Activated CD4-positive, alpha-beta T cell treated with anti-CD3 and anti-CD28 coated beads for 24 hours (primary cell): ENCODE measurements at places on chromosomes 5 and 9.

DNA sequence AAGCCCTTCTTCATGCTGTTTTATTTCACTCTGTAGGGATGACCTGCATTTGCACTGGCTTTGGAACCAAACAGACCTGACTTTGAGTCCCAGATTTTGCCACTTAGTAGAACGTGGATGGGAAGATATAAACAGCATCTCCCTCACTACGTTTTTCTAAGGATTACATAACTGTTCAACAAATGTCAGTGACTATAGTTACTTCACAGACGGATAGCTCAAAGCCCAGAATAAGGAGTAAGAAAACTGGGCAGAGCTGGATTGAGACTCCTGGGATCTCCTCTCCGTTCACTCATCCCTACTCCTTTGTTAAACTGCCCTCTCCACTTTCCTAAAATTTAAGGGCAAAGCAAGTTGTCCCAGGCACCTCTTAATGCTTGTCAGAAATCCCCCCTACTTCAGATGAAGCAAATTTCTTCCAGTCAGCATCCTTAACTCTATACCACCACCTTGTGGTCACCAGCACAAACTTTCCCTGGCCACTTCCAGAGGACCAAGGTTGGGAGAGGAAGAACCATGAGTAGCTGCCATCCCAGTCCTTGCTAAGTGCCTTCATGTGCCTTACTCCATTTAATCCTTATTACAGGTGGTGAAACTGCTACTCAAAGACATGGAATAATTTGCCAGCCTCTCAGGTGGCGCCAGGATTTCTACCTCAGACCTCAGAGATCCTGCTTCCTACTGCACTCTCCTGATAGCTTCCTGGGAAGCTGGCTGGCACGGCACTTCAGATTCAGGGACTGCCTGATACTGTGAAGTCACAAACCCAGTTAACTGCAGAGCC lies 38.4 kb downstream of the EGR1 start:
- no peak for DNase-seq

DNA sequence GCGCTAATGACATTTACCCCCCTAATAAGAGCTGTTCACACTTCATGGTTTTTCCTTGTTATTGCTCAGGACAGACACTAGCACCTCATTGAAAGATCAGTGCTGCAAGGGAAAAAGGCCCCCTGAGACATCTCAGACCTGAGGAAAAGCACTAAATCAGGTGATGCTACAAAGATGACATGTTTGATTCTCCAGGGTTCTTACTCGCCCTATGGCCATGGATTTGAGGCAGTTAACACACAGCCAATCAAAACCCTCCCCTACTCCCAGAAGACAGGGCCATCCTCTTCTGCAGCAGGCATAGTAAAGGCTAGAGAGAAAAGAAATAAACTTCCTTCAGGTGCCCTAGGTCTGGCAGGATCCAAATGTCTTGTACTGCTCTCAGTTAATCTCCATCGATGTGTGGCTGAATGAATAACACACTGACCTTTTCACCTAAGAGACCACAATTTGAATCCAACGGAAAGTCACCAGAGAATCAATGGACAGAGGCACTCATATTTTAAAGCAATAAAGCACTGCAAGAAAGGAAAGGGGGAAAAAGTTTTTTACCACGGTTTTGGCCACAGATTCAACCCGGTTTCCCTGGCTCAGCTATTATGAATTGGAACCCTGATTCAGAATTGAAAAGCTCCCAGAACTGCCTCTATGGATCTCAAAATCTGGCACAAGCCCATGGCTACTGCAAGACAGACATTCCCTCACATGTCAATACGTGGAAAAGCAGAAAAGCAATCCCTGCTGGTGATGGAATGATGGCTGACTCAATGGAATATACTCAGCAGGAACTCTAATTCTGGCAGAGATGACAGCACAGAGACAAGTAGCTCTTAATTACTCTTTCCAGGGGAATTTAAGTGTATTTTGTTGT lies 329.5 kb downstream of the BNC2 start:
- DNase-seq: no peak

- DNase-seq: no peak
These were observed 192.9 kb upstream of the HMHB1 start for GRCh38 chr5:143619040-143619439.

DNA sequence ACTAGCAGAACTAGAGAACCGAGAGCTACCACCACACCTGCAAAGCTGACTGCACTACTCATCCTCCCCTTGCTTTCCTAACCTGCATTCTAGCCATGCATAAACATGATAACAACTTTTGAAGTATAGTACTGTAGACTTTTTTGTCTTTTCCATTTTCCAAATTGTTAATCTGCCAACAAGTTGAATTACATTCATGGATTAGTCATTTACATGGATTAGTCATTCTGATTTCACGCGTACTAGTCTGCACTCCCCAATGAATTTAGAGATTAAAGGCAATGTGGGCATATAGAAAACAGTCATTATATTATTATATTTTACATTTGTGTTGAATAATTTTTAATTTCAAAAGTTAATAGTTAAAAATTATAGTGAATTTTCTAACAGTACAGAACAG lies 81.4 kb downstream of the EDIL3 start:
- DNase-seq: no peak

- DNase-seq: no peak
These were observed 408.4 kb downstream of the PDE4D start for GRCh38 chr5:59485107-59485506.

- no peak for DNase-seq
These were observed 5.0 kb downstream of the GBGT1 start for GRCh38 chr9:133158695-133159094.

- DNase-seq: no peak
These were observed 441.5 kb downstream of the DNAH5 start for GRCh38 chr5:13503017-13503416.

- DNase-seq: no peak
These were observed 34.3 kb downstream of the NIPAL4 start for GRCh38 chr5:157494178-157494832.

- DNase-seq: no peak
These were observed 138.8 kb downstream of the LIFR start for GRCh38 chr5:38417658-38418017.

- DNase-seq: no peak
These were observed 21.8 kb downstream of the MEF2C start for GRCh38 chr5:88861231-88861630.

DNA sequence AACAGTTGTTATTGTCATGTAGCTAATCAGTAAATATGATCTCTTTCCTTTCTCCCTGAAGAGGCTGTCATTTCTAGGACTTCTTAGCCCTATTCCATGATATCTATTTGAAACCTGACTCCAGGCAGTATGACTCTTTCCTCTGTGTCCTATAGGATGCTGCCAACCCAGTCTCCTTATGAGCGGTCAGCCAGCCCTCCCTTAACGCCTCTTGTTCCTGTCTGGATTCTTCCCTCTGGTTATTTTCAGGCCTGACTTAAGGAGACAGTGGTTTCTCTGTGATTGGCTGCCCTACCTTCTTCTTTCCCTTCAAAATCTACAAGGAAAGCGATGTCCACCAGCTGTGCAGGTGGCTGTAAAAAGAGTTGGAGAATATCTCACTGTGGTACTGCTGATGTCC lies 19.4 kb upstream of the C5orf63 start:
- no peak for DNase-seq

- DNase-seq: no peak
These were observed 414.5 kb upstream of the ARRDC3 start for GRCh38 chr5:91797576-91797975.

DNA sequence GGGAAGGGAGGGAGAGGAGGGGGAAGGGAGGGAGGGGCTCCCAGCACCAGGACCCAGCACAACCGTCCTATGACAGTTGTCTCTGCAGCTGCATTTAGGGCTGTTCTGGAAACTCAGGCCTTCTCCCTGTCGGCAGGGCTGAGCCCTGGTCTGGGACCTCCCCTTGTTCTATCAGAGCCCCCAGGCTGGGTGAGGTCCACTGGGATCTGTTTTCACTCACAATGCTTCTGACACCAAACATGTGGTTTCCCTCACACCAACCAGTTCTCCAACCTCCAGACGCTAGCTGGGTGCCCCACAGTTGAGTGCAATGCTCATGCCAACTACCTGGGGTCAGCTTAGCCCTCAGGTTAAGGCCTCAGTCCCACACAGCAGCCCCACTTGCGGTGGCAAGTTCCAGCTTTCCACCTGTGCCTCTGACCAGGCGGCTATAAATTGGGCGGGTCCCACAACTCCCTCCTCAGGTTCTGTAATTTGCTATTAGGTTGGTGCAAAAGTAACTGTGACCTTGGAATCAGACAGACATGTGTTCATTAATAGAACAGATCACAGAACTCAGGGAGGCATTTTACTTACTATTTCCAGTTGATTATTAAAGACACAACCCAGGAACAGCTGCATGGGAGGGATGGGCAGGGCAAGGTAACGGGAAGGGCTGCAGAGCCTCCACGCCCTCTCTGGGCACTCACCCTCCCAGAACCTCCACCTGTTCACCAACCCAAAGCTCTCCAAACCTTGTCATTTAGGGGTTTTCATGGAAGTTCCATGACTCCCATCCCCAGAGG lies 13.5 kb downstream of the ADAMTS2 start:
- DNase-seq: no peak

DNA sequence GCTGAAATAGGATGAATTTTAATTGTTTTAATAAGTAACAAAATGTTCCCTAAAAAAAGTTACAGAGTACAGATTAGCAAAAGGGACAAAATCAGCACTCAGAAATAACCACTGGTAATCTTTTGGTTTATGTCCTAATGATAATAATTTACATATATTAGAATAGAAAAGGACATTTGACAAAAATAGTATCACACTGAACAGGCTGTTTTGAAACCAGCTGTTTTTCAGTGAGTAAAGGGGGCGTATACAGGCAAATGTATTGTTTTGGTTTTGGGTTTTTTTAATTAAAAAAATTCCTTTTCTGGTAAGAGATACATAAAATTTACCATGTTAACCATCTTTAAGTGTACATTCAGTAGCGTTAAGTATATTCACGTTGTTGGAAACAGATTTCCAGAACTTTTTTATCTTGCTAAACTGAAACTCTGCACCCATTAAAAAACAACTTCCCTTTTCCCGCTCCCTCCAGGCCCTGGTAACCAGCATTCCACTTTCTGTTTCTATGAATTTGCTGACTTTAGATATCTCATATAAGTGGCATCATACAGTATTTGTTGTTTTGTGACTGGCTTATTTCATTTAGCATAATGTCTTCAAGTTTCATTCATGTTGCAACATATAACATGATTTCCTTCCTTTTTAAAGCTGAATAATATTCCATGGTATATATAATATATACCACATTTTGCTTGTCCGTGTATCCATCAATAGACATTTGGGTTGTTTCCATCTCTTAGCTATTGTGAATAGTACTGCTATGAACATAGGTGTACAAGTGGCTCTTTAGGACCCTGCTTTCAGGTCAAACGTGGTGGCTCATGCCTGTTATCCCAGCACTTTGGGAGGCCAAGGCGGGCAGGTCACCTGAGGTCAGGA lies 20.6 kb upstream of the LARP1 start:
- no peak for DNase-seq

- no peak for DNase-seq
These were observed 22.1 kb upstream of the STXBP1 start for GRCh38 chr9:127589955-127590370.

DNA sequence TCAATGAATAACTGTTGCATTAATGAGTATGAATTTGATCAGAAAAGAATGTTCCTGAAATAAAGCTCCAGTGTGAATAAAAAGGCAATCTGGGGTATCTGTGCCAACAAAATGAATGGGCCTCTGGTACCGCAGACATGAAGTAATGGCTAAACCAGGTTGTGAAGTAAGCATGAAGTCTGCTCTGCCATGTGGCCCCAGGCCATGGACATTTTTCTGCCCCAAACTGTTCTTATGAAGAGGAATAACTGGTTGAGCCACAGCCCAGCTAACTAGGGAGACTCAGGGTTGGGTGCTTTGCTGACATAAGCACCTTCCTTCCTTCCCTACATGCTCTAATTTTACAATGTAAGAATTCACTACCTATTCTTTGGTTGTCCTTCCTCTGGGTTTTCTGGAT lies 147.4 kb upstream of the LRRTM2 start:
- DNase-seq: no peak

- no peak for DNase-seq
These were observed 21.2 kb downstream of the SWI5 start for GRCh38 chr9:128297221-128297773.

DNA sequence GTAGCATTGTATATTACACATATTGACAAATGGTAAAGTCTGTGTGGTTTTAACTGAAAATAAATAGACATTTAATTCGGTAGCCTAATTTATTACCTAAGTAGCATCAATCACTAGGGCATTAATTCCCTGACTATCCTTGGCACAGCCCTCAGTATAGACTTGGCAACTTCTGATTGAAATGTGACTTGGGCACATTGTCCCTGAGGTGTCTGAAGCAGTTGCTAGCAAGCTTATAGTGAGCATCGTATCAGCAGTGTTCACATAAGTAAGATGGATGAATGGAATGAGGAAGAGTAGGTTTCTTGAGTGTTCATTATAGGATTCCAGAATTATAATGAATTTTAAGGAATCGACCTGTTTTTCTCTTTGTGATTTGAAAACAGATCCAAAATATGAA lies 16.1 kb downstream of the LURAP1L start:
- DNase-seq: no peak

DNA sequence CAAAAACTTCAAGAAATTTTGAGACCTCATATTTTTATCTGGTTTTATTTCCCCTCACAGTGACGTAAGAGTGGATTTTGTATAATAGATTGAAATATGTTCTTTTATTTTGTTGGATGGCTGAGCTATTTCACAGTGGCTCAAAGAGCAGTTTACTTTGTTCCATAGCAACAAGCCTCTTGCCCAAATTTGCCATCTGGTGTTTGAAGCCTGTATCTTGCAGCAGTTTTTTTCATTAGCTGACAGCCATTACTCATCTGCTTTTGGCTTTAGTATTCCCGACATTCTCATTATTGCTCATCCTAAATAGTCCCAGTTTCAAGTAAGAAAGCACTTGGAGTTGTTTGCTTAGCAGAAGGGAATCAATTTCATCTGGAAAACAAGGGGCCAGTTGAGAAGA lies 36.3 kb downstream of the GDA start:
- no peak for DNase-seq

- DNase-seq: no peak
These were observed 22.0 kb downstream of the MYO10 start for GRCh38 chr5:16914108-16914435.

- DNase-seq: no peak
These were observed 28.5 kb downstream of the IL6ST start for GRCh38 chr5:55966284-55966683.

- no peak for DNase-seq
These were observed 123.1 kb downstream of the DROSHA start for GRCh38 chr5:31408814-31409213.

DNA sequence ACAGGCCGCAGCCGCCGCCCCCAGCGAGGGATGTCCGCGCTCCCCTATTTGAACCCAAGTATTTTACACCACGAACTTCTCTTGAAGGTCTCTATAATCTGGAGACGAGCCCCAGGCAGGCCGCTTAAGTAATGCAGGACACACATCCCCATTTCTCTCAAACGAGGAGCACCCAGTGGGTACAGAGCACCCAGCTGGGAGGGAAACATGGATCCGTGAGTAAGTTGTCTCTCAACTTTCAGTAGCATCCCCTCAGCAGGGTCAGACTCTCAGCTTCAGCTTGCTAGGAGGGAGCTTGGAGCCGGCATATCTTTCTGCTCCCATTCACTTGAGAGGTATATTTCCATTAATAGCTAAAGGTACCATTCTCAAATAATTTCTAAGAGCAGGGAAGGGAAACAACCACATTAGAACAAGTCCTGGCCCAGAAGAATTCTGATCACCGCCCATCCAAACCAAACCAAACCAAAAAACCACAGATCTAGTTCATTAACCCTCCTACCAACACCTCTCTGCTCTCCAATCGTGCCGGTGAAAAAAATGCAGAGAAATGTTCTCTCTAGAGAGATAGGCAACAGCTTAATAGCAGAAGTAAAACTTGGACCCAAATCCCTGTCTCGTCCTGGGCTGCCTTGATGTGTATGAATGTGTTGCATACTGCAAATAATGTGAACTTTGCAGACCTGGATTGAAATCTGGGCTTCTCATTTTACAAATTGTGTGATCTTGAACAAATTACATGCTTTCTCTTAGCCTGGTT lies 910 bp downstream of the TDRD7 start:
- DNase-seq: no peak
